Lung (tissue), 17 donors: ENCODE measurements at places on chromosomes 12 and 14. TPM values are rescaled to one million over a fixed set of nuclear protein-coding genes. Genes with fewer than 3 reads are reported as not detected.

DNA sequence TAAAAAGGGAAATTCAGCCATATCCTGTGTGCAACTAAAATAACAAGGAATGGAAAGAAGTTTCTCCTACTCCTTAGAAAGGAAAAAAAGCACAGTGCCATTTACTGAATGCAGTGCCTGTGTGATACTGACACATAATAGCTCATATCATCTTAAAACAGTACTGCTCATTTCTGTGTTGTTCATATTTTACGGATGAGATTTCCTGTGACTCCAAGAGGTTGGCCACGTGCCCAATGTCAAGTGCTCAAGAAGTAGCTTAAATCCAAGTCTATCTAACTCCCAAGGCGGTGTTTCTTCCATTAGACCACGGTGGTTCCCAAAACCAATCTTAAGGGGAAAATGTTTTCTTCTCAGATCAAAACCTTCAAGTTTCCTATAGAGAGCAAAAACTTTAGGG, 20.0 kb downstream of the MAP3K9 start:
- H3K4me1 ChIP-seq = no peaks in the 10 kb centered on the region
- H3K36me3 ChIP-seq = no peaks in the 10 kb centered on the region
- H3K27ac ChIP-seq = no peak overlapping the region
- no peaks in the 10 kb centered on the region for H3K27me3 ChIP-seq
- no peak overlapping the region for H3K4me3 ChIP-seq

- H3K36me3 ChIP-seq = no peaks in the 10 kb centered on the region
- no peak overlapping the region for H3K4me3 ChIP-seq
- H3K4me1 ChIP-seq = no peaks in the 10 kb centered on the region
- no peaks in the 10 kb centered on the region for H3K27me3 ChIP-seq
- peak; percentile 49 for DNase-seq
- no peak overlapping the region for H3K27ac ChIP-seq
Measured at GRCh38 chr12:43501703-43502102, 50.3 kb downstream of the ADAMTS20 start.

DNA sequence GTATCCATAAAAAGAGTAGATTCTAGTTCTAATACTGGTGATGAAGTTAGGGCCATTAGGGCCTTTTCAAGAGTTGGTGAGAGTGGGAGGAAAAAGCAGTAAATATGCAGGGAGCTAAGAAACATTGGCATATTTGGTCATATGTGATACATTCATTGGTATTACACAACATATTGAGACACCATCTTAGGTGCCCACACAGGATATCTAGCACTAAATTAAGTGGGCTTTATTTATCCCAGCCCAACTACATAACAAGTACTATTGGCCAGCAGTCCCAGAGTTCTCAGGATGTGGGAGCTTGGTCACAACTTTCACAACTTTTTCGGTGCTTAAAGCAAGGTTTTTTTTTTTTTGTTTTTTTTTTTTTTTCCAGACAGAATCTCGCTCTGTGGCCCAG, 2.0 kb upstream of the ING4 start:
- DNase-seq = no peak
- no peak overlapping the region for H3K4me3 ChIP-seq
- no peaks in the 10 kb centered on the region for H3K4me1 ChIP-seq
- no peaks in the 10 kb centered on the region for H3K27me3 ChIP-seq
- H3K27ac ChIP-seq = no peak overlapping the region
- peaks cover 26% of the 10 kb centered on the region for H3K36me3 ChIP-seq

- no peak for DNase-seq
- H3K27ac ChIP-seq = no peak overlapping the region
- H3K36me3 ChIP-seq = no peaks in the 10 kb centered on the region
- peaks cover 8% of the 10 kb centered on the region for H3K27me3 ChIP-seq
- H3K4me3 ChIP-seq = no peak overlapping the region
Measured at GRCh38 chr14:92926931-92927330, 4.0 kb downstream of the CHGA start.

GRCh38 chr12:976644-977043, 14.4 kb upstream of the ERC1 start:
- no peaks in the 10 kb centered on the region for H3K4me1 ChIP-seq
- no peaks in the 10 kb centered on the region for H3K27me3 ChIP-seq
- DNase-seq = no peak
- H3K36me3 ChIP-seq = no peaks in the 10 kb centered on the region
- H3K4me3 ChIP-seq = no peak overlapping the region
- no peak overlapping the region for H3K27ac ChIP-seq

GRCh38 chr12:28626504-28626903, 436.2 kb downstream of the CCDC91 start:
- no peak for DNase-seq
- H3K36me3 ChIP-seq = no peaks in the 10 kb centered on the region
- H3K4me1 ChIP-seq = no peaks in the 10 kb centered on the region
- no peak overlapping the region for H3K4me3 ChIP-seq

- H3K4me3 ChIP-seq = no peak overlapping the region
- H3K27me3 ChIP-seq = peaks cover 26% of the 10 kb centered on the region
- DNase-seq = no peak
- H3K4me1 ChIP-seq = no peaks in the 10 kb centered on the region
Measured at GRCh38 chr12:53766881-53767280, 15.1 kb upstream of the CISTR start.

SLC10A1 gene
- not detected for total RNA-seq

MAP1LC3B2 gene
- total RNA-seq = 2.0 TPM

PPP1R3E gene
- total RNA-seq = 14.5 TPM

PRICKLE1 gene
- 12.7 TPM for total RNA-seq

CDCA3 gene
- 1.3 TPM for total RNA-seq

VDR gene
- total RNA-seq = 27.4 TPM

SYNDIG1L gene
- total RNA-seq = 0.74 TPM
